ENCODE measurements at places on chromosomes 5 and 9. TPM values are rescaled to one million over a fixed set of nuclear protein-coding genes. Genes with fewer than 3 reads are reported as not detected.

Gene RASEF
- total RNA-seq, result 0.44 TPM

Gene CRHBP
- 3.5 TPM for total RNA-seq

Gene CCIN
- total RNA-seq, result 1.7 TPM

Gene ACER2
- 1.6 TPM for total RNA-seq

Gene WHRN
- 0.73 TPM for total RNA-seq

Gene EGFL7
- 6.3 TPM for total RNA-seq

Gene GOLGA1
- total RNA-seq, result 16.6 TPM

Gene FUBP3
- total RNA-seq, result 43.0 TPM

Gene MLANA
- total RNA-seq, result not detected

Gene IL7R
- total RNA-seq, result 2.2 TPM

Gene C8G
- not detected for total RNA-seq

Gene C5
- total RNA-seq, result 5.1 TPM

Gene SMIM23
- total RNA-seq, result not detected

Gene POC5
- 7.3 TPM for total RNA-seq

Gene STK32A
- 0.44 TPM for total RNA-seq

Gene EIF4EBP3
- 1.5 TPM for total RNA-seq

Gene AJM1
- 1.6 TPM for total RNA-seq

Gene QRFP
- not detected for total RNA-seq

Gene NMUR2
- not detected for total RNA-seq

Gene PTRH1
- 15.0 TPM for total RNA-seq

Gene NDST1
- 63.0 TPM for total RNA-seq

Gene CCDC192
- total RNA-seq, result not detected

Gene ARSI
- 12.1 TPM for total RNA-seq

Gene SAXO1
- total RNA-seq, result 0.17 TPM

Gene PCDHA5
- total RNA-seq, result not detected

Gene OBP2B
- not detected for total RNA-seq
